ENCODE measurements at places on chromosomes 12 and 14.

GRCh38 chr12:7137908-7138307 is 7.7 kb downstream of the CLSTN3 start:
- no peak for DNase-seq

DNA sequence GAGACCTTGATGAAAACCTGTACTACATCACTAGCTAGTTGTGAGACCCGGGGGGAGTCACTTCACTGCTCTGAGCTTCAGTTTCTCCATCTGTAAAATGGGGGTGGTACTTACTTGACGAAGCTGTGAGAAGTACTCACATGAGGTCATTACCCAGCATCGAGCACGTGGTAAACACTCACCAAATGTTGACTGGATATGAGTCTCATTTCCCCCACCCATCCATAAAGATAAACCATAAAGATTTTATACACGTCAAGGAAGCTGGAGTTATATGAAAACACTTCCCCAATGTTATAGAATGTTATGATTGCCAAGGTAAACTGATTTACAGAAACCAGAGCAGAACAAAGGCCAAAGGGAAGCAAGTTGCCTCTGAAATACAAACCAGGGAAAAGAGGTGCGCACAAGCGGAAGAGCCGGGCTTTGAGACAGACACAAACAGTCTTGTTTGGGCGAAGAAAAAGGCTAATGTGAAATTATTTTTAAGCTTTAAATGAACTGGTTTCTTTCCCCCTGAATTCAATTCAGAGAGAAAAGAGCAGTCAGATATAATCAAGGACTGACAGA is 536.8 kb downstream of the MED13L start:
- DNase-seq: no peak

GRCh38 chr14:66117600-66117999 is 368.6 kb upstream of the CCDC196 start:
- DNase-seq: no peak

DNA sequence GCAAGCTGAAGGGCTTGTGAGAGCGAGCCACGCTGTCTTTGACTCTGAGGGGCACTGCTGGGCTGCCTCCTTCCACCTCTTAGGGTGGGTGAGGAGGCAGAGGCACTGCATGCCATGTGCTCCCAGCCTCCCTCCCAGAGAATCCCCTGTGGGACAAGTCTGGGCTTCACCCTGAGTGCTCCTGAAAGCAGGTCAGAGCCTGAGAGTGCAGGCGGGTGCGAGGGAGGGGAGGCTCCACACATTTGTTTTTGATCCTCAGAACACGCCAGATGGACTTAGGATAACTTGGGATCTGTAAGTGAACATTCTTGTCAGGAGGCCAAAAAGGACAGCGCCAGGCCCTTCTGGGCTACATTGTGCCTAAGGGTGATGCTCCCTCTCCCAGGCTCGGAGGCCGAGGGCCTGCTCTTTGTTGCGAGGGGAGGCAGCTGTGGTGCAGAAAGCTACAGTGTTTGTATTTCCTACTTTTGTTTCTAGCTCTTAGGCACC is 155.4 kb downstream of the TMX1 start:
- no peak for DNase-seq

- DNase-seq: no peak
Measured at GRCh38 chr12:225012-225411, 11.1 kb upstream of the SLC6A12 start.

DNA sequence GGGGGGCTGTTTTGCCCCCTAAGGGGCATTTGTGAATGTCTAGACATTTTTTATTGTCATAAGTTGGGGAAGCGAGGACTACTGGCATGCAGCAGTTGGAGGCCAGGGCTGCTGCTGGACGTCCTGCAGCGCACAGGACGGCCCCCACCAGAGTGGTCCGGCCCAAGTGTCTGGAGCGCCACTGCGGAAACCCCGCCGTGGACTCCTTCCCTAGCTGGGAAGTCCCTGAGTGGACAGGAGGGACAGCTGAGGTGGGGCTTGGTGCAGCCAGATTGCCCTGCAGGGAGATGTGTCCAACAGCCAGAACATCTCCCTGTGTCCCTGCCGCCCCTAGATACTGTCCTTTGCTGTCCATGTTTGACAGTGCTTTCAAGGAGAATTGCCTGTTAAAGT is 5.5 kb downstream of the CKB start:
- DNase-seq: no peak

DNA sequence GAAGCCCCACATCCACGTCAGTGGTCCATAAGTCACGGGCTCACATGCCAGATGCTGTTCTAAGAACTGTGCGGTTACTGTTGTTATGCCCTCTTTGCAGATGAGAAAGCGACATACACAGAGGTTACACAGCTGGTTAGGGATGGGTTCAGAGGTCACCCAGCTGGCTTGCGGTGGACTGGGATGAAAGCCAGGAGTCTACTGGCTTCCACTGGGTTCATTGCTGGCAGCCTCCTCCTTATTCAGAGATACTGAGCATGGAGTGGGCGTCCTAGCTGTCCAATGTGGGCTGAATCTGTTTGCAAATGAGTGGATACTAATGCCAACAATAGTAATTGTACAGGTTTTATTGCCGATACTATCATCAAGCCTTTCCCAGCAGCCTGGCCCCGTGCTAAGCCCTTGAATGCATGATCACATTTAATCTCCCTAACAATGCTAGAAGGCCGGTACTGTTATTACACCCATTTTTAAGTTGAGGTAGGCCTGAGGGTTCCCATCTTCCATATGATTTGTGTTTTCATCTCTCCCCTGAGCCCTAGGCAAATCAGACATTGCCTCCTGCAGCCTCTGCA is 129.1 kb downstream of the PLXNC1 start:
- no peak for DNase-seq

DNA sequence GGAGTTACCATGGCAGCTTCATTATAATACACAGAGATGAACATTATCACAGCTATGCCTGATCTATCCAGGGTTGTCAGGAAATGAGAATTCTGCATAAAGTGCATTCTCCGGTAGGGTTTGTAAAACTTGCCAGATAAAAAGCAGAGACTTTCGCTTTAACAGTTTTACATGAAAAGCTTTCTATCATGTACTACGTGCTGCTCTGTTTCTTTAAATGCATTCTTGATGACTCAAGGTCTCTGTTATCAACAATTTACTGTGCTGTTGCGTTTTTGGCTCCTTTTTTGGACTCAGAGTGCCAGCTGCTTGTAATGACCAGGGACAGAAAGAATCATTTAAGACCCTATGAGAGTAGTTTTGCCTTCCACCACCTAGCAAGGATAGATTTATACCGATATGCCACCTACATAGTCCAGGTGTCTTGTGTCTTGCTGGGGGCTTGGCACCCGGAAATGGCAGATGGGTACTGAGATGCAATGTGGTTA is 371.2 kb downstream of the BTG1 start:
- no peak for DNase-seq

- DNase-seq: no peak
Measured at GRCh38 chr12:132471858-132472255, 18.1 kb upstream of the FBRSL1 start.

- DNase-seq: no peak
Measured at GRCh38 chr12:74980510-74980909, 229.1 kb downstream of the KCNC2 start.

DNA sequence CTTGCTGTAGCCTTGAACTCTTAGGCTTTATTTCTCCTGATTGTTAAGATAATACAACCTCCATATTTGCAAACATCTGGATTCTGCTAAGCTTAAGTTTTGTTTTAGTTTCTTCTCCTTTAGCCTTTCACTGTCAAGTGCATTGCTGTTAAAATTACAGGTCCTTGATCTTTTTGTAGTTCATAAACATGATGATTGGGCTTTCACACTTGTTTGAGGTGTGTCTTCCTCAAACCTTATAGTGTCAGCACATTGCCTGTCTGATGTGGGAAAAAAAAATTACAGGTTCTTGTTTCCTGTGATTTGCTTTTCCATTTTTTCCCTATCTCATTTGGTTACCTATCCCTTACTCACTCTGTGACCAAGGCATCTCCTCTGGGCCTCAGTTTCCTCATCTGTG is 59.2 kb downstream of the BICDL1 start:
- no peak for DNase-seq

GRCh38 chr14:100363053-100363452 is 39.9 kb downstream of the SLC25A47 start:
- no peak for DNase-seq

- DNase-seq: no peak
Measured at GRCh38 chr12:23617749-23618148, 331.7 kb downstream of the SOX5 start.

GRCh38 chr14:65927931-65928356 is 515.4 kb downstream of the FUT8 start:
- DNase-seq: peak; percentile 53

- no peak for DNase-seq
Measured at GRCh38 chr12:111605911-111606766, 7.0 kb upstream of the ATXN2 start.

- DNase-seq: no peak
Measured at GRCh38 chr12:121107681-121108080, 25.0 kb upstream of the P2RX7 start.

DNA sequence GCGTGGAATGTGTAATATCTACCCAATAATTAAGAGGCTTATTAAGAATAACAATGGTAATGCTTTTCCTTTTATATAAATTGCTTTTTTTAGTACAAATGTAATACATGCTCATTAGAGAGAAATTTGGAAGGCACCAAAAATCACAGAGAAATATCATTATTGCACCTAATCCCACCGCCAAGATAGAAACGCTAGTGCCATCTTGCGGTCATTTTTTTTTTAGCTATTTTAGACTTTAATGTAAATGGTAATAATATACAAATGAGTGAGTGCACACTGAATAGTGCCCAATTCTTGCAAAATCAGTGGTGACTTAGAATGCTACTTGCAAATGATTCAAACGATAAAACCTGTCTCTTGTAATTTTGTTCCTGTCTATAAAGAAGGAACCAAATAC is 576.8 kb upstream of the TMEM132C start:
- DNase-seq: no peak

- DNase-seq: no peak
Measured at GRCh38 chr14:32576088-32576795, 247.1 kb downstream of the AKAP6 start.

DNA sequence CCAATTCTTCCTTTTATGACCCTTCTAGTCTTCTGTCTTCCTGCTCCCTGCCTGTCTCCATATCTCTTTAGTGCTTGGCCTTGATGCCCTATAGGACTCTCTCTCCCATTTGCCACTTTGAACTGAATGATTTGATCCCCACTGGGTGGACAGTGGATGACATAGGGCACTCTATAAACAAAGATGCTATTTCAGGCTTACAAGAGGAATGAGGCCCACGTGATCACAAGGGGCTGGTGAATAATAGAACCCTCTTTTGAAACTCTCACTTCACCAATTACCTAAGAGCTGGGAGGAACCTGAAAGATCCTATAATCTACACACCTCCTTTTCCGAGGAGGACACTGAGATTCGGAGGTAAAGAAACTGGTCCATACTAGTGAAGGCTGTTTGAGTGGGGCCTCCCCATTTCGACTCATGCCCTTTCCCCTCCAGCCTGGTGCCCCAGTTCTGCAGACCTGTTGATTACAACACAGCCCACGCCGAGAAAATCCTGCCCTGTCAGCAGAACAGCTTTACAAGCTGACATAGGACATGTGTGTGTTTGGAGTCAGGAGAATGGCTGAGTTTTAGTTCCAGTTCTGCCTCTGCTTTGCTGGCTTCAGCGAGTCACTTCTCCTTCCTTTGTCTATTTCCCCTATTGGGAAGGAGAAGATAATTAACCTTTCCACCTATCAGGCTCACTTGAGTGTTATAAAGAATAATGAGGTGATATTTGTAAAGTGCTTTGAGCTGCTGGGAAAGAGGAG is 400.3 kb downstream of the ZFP36L1 start:
- DNase-seq: no peak

DNA sequence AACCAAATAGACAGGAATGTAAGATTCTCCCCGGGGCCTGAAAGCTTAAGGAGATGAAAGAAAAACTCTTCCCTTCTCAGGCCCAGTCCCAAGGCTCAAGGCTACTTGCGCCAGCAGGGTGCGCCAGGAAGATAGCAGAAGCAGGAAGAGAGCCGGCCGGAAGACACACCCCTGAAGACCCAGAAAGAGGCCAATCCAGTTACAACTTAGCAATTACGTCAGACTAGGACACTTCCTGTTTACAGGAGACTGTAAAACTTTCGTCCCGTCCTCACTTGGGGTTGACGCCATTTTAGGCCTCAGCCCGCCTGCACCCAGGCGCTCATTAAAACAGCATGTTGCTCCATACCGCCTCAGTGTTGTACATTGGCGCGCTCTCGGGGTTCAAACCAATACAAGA is 9.4 kb downstream of the COX16 start:
- DNase-seq: no peak

DNA sequence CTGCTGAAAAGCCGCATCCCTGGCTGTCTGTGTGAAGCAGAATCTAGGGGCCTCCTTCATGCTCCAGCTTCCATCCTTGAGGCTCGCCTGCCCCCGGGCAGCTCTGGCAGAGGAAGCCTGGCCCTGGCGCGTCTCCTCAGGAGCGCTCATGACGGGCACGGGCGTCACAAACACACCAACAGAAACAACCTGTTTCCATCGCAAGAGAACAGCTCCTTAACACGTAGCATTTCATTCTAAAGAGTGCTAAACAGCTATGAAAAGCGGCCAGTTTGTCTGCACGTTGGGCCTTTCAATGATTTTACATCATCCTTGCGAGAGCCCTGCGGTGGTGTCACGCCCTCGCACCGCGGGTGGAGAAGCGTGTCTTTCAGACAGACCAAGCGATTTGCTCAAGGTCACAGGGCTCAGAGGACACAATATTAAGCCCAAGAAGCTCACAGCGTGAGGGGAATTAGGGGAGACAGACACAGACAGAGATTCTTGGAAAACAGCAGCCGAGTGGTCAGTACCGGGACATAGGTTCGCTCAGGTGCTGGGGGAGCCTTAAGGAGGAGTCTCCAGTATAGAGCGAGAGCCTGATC is 4.9 kb downstream of the ADGRD1 start:
- no peak for DNase-seq

DNA sequence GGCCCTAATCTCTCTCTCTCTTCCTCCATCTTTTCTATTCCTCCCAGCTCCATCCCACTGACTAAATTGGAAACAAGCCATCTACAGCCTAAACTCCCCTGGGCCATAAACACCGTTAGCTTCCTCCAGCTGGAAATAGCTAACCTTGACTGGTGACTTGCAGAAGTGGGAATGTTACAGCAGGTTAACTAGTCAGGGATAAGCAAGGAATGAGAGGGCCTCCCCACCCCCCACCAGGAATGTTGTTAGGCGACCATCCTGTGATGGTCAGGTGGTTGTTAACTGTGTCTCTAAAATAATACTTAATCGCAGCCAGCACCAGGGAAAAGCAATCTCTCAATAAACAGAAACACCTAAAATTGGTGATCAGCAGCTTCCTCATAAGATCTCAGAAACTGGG is 40.8 kb downstream of the MIS18BP1 start:
- no peak for DNase-seq

DNA sequence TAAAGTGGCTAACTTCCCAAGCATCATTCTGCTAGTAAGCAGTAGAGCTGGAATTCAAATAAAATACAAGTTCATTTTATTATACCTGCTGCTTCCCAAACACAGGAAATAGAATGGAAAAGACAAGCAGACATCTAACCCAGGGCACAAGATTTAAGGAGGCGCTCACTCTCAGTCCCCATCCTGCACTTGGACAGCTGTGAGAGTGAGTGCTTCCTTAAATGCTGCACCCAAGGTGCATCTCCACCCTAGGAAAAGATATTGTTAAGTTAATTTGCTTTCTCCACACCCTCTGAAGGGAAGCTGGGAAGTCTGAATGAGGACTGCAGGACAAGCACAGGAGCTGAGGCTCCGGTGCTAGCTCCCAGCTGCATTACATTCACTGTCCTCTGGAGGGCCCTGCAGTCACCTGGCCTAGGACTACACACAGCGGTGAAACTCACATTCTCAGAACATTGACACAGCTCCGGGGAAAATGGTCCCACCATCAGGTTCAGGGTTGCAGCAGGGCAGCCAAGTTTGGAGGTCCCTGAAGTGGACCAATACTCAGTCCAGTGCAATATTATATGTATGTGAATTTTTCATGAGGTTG is 14.2 kb downstream of the HEBP1 start:
- no peak for DNase-seq

All from stimulated activated CD8-positive, alpha-beta memory T cell treated with anti-CD3 and anti-CD28 coated beads, Interleukin-4, amount 100 ng/mL, for 24 hours (primary cell).